A375 (cell line): ENCODE measurements at places on chromosomes 7 and 10. TPM values are rescaled to one million over a fixed set of nuclear protein-coding genes. Genes with fewer than 3 reads are reported as not detected.

RPEL1 gene
- total RNA-seq, result not detected in 2 replicates

OPN4 gene
- not detected in 2 replicates for total RNA-seq

BICC1 gene
- 2.9 TPM in 2 replicates for total RNA-seq

CCDC3 gene
- total RNA-seq, result 0.50 and 1.0 TPM in 2 replicates

MRLN gene
- not detected in 2 replicates for total RNA-seq

COL26A1 gene
- not detected in 2 replicates for total RNA-seq

TSPAN15 gene
- 0.98 and 1.2 TPM in 2 replicates for total RNA-seq
